Activated T-cell treated with anti-CD3 and anti-CD28 coated beads for 24 hours (primary cell): ENCODE measurements at places on chromosomes 7 and 10.

- no peak for DNase-seq
These were observed 47.9 kb upstream of the STK17A start for GRCh38 chr7:43535031-43535451.

- no peak for DNase-seq
These were observed 20.3 kb downstream of the BMS1 start for GRCh38 chr10:42802876-42803275.

DNA sequence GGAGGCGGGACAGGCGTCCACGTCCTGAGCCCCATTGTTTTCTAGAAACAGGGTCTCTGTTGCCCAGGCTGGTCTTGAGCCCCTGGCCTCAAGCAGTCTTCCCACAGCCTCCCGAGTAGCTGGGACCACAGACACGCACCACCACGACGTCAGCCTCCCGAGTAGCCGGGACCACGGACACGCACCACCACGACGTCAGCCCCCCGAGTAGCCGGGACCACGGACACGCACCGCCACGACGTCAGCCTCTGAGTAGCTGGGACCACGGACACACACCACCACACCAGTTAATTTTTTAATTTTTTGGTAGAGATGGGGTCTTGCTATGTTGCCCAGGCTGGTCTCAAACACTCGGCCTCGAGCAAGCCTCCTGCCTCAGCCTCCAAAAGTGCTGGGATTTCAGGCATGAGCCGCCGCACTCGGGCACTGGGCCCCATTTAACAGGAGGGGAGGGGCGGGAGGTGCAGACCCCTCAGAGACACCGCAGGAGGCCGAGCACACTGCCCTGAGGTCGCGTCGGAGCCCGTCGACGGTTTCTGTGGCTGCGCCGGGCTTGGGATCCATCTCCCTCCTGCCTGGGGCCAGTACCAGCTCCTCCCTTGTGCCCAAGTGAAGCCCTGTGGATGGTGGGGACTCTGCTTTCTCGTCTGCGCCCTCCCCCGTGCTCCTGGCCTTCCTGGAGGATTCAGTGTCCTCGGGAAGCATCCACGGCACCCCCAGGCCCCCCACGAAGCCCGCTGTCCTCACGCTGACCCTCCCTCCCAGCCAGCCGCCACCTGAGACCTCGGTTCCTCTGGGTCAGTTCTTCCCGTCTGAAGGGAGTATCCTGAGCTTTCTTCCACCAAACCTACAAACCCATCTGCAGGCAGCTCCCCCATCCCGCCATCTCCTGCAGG, 13.0 kb downstream of the FAM20C start:
- no peak for DNase-seq

GRCh38 chr7:27377988-27378387, 135.4 kb downstream of the EVX1 start:
- DNase-seq: no peak

- DNase-seq: no peak
These were observed 846 bp downstream of the MRLN start for GRCh38 chr10:59752278-59752940.

GRCh38 chr10:114766470-114766869, 55.1 kb upstream of the FHIP2A start:
- no peak for DNase-seq

- DNase-seq: no peak
These were observed 93.8 kb upstream of the SMNDC1 start for GRCh38 chr10:110398419-110399105.

- DNase-seq: no peak
These were observed 115.1 kb downstream of the C10orf105 start for GRCh38 chr10:71604324-71605018.
